ENCODE measurements at places on chromosomes 4 and X.

DNA sequence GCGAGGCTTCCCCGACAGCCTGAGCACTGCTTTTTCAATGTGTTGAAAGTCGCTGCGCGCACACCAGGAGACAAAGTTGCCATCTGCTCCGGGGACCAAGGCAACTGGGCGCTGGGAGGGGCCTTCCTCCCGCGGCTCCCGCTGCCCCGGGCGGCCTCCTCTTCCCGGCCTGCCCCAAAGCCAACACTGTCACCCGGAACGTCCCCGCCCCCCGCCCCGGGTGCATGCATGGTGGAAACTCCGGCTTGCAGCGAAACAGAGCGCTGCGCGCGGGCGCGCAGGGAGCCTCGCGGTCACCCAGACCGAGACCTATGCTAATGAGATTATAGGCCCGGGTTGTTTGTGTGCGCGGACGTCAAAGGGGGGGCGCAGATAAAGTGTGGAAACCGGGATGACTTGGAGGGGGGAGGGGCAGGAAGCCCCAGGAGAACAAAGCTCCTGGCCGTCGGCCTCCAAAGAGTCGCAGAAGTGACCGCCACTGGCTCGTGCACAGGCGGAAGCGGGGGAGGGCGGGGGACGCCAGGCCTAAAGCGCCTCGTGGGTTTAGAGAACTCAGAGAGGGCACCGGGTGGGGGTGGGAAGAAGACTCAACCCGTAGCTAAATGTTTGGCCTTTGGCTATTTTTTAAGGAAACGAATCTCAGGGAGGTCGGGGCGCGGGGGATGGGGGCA, 88.8 kb downstream of the BCOR start:
- DNase-seq: no peak

GRCh38 chr4:171378323-171378722, 434.9 kb upstream of the GALNTL6 start:
- no peak for DNase-seq

GRCh38 chr4:57094832-57095223, 15.4 kb downstream of the IGFBP7 start:
- no peak for DNase-seq

- no peak for DNase-seq
Measured at GRCh38 chr4:96775501-96775900, 935.6 kb downstream of the PDHA2 start.

DNA sequence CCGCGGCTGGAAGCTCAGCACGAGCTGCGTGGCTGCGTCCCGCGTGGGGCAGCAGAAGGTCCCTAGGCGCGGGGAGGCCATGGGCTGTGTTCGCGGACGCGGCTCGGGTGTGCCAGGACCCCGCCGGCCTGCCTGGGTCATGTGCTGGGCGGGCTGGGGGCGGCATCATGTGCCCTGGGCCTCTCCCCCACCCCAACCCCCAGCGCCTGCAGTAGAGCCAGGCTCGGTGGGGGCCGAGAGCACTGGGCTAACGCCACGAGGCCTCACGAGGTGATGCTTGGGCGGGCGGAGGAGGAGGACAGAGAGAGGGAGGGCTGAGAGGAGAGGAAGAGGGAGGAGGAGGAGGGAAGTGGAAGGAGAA, at the start of gene GPR143:
Gene GPR143, minus strand, starts transcription at position 111 of the 361 bp plus-strand sequence. Its CDS starts 30 bp downstream, at position 81.
- DNase-seq: no peak

DNA sequence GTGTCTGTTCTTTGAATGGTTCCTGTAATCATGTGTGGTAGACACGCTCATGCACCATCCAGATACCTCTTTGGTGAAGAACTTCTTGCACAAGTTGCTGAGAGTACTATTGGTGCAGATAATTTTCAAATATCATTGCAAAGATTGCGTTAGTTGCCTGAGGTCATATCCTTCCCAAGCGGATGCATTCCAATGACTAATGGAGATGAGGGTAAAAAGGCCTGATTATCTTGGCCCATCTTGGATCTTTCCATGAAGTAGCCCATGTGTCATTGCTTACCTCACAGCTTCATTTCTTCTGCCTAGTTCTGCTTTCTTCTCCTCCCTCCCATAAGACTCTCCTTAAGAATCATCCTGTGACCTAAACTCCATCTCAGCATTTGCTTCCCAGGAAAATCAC, 384.9 kb upstream of the CNKSR2 start:
- no peak for DNase-seq

DNA sequence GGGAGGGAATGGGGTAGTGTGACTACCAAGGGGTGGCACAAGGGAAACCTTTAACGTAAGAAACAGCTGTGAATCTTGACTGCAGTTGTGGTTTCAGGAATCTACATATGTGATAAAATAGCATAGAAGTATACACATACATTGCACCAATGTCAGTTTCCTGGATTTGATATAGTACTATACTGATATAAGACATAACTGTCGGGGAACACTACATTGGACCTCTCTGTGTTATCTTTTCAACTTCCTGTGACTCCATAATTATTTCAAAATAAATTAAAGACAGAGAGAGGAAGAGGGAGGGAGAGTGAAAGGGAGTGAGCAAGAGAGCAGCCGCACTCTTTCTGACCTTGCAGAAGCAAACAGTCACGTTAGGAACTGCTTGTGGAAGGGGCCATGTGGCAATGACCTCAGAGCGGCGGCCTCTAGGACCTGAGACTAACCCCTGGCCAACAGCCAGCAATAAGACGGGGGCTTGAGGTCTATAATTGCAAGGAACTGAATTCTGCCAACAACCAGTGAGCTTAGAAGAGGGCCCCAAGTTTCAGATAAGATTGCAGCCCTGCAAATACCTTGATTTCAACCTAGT, 47.4 kb downstream of the NALF2 start:
- DNase-seq: no peak

Measured in effector memory CD8-positive, alpha-beta T cell (primary cell).